Fibroblast of skin of right biceps (primary cell): ENCODE measurements at places on chromosomes 1 and 21.

- no peak for DNase-seq
Observed at GRCh38 chr21:24055696-24056095, 1551.6 kb downstream of the MRPL39 start.

GRCh38 chr1:113293256-113293626, 97.1 kb upstream of the MAGI3 start:
- DNase-seq: no peak

DNA sequence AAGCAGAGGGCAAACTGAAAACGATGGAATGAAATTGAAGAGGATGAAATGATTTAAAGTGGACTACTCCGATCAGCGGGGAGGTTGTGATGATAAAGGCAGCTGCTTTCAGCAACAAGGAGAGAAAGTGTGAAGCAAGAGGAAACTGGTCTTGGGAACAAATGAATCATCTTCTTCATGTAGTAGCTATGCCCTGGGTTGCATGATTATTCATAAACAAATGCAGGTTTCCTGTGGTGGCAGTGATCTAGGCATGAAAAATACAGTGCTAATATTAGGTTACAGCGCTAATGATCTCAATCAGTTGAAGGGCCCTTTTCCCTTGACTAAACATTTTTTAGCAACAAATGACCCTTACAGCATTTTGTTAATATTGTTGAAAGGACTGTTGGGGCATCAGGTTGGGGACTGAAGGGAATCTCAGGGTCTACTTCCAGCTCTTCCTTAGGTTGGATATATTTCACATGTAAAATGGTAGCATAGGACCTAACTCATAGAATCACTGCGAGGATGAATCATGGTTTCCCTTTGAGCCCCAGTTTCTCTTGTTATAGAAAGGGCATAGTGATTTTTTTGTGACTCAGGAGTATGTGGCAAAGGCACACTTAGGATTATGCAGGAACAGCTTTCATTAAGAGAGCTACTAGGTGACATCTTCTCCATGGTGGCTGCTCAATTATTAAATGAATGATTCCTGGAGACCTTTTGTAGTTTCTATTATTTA, 1.9 kb upstream of the ZFYVE9 start:
- peak; percentile 80 for DNase-seq

- DNase-seq: peak; percentile 23
Observed at GRCh38 chr1:212118167-212118871, 82.8 kb downstream of the DTL start.

DNA sequence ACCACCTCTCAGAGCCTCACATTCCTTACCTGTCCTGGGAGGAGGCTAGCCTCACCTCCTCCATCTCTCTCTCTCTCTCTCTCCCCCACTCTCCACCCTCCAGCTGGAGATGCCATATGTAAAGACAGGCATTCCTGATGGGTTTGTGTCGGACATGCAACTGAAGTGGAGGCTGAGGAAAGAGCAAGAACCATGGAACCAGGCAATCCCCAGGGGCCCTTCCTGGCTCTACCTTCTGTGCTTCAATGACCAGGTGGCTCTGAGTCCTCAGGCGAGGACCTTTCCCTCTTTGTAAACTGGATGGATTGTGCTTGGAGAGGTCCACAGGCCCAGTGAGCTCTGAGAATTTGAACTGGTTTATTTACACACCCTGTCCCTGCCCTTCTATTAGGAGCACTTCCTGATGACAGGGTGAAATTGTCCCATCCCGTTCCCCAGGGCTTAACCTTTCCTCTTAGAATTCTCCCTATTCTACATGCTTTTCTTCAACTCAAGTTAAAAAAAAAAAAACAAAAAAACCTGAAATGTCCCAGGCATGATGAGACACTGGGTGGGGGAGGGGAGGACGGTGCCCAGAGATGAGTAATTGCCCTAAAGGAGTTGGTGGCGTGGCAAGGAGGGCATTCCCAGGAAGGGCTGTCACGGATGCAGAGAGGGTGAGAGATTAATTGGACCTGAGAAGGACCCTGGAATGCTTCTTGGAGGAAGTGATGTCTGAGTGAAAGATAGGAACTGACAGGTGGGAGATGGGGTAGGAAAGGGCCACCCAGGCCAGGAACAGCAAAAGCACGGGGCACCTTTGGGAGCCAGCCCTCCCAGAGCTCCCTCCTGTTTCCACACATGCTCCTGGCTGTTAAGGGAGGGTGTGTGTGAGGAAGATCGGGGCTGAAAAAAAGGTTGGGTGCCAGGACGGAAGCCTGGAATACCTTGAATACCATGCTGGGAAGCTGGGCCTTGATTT, 50.2 kb upstream of the WASF2 start:
- peak; percentile 86 for DNase-seq

GRCh38 chr1:240395336-240395735, 216.6 kb downstream of the GREM2 start:
- DNase-seq: peak; percentile 65

DNA sequence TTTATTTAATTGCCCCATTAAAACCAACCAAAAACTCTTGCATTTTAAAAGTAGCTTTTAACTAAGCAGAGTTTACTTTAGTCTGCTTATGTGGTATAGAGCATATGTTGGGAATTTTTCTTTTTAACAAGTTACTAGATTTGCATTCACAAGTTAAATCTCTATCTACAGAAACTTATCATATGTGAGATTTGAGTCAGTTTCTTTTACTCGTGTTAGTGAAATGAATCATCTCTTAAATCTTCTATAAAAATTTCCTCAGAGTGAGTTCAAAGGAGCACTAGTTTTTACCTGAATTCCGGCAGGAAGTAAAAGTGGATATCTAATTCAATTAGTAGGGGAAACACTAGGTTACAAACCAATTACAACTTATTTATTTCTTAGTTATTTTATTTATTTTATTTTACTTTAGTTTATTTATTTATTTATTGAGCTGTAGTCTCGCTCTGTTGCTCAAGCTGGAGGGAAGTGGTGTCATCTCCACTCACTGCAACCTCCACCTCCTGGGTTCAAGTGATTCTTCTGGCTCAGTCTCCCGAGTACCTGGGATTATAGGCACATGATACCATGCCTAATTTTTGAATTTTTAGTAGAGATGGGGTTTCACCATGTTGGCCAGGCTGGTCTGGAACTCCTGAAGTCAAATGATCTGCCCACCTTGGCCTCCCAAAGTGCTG, 1609.6 kb upstream of the B3GALT2 start:
- DNase-seq: no peak

- DNase-seq: no peak
Observed at GRCh38 chr1:193733674-193734073, 547.3 kb upstream of the B3GALT2 start.

- DNase-seq: no peak
Observed at GRCh38 chr1:181061891-181062835, 26.3 kb upstream of the IER5 start.

- DNase-seq: no peak
Observed at GRCh38 chr1:71817028-71817427, 465.3 kb downstream of the NEGR1 start.

- DNase-seq: peak; percentile 84
Observed at GRCh38 chr1:89635825-89636815, 3.2 kb downstream of the LRRC8C start.
